ENCODE measurements at places on chromosomes 4 and X. TPM values are rescaled to one million over a fixed set of nuclear protein-coding genes. Genes with fewer than 3 reads are reported as not detected.
A peak's percentile ranks its signal among the peaks of the same experiment; 100 is the strongest.

GRCh38 chrX:68511255-68511654 lies 12.4 kb downstream of the YIPF6 start:
- no peak for DNase-seq

DNA sequence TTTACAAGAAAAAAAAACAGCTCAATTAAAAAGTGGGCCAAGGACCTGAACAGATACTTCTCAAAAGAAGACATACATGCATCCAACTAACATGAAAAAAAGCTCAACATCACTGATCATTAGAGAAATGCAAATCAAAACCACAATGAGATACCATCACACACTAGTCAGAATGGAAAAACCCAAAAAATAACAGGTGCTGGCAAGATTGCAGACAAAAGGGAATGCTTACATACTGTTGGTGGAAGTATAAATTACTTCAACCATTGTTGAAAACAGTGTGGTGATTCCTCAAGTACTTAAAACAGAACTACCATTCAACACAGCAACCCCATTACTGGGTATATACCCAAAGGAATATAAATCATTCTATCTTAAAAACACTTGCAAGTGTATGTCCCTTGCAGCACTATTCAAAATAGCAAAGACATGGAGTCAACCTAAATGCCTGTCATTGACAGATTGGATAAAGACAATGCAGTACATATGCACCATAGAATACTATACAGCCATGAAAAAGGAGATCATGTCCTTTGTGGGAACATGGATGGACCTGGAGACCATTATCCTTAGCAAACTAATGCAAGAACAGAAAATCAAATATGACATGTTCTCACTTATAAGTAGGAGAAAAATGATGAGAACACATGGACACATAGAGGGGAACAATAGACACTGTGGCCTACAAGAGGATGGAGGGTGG lies 97.6 kb downstream of the RAB28 start:
- no peak for DNase-seq

DNA sequence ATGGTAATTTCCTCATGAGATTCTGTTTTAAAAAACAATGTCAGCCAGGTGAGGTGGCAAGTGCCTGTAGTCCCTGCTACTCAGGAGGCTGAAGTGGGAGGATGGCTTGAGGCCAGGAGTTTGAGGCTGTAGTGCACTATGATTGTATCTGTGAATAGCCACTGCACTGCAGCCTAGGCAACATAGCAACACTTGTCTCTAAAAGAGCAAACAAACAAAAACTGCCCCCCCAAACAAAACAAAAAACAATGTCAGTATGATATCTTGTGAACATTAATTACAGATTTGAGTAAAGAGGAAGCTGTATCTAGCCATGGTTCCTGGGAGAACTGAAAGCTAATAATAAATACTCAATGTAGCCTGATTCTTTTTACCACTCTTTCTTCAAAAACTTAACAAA lies 6.8 kb upstream of the MSL3 start:
- DNase-seq = no peak

DNA sequence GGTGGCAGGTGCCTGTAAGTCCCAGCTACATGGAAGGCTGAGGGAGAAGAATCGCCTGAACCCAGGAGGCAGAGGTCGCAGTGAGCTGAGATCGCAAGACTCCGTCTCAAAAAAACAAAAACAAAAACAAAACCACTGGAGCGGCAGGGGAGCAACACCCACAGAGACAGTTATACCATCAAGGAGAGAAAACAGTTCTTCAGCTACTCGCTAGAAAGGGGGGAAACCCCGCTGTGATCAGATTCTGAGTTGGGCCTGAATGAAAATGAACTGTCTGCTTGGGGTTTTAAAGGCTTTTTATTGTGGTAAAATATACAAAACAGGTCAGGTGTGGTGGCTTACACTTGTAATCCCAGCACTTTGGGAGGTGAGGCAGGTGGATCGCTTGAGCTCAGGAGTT lies 16.8 kb upstream of the IRAK1 start:
- DNase-seq = no peak

GRCh38 chrX:128897621-128898020 lies 625.7 kb downstream of the SMARCA1 start:
- DNase-seq = no peak

L1CAM gene
- 4.3 TPM for total RNA-seq

GRIA2 gene
- total RNA-seq = not detected

- DNase-seq = no peak
These were observed 7.0 kb downstream of the PALLD start for GRCh38 chr4:168503652-168504362.

- DNase-seq = peak; percentile 75
These were observed 392.5 kb downstream of the BCOR start for GRCh38 chrX:39705290-39705689.

NLRP2B gene
- not detected for total RNA-seq

DNA sequence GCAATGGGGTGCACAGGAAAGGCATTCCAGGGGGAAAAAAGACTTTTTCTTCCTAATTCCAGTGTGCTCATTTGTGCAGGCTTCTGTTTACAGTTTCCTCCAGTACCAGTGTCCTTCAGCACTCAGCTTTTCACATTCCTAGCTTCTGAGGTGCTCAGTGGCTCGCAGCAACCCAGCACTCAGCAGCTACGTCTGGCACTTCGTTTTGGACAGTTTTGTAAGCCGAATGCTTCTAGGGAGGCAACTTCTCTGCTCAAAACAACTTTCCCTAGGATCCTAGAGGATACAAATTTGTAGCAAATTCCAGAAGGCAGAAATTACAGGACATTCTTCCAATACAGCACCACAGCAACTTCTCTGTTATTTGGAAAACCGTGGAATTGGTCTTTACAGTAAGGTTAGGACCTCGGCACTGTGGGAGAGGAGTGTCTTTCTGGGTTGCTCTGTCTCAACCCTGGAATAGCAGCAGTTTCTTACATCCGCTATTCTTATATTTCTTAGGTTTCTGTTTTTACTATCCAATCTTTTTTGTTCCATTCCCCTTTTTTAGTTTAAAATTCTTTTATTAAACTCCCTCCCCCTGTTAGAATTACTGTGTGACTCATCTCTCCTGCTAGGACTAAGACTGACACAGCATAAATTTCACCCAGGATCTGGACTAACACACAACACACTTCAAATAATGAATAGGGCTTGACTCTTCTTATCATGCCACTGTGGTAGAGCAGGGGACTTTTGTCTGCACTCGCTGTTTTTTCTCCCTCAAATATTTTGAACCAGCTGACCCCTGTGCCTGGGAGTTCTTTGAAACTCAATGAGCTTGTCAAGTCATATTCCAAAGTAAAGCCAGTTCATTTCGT lies 1314.7 kb downstream of the FSTL5 start:
- DNase-seq = no peak

DNA sequence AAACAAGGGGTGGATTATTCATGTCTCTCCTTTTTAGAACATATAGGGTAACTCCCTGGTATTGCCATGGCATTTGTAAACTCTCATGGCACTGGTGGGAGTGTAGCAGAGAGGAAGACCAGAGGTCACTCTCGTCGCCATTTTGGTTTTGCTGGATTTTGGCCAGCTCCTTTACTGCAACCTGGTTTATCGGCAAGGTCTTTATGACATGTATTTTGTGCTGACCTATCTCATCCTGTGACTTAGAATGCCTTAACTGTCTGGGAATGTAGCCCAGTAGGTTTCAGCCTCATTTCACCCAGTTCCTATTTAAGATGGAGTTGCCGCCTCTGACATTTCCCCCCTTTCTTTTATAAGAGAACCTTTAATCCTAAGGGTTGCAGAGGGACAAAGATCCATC lies 45.8 kb downstream of the MGST2 start:
- peak; percentile 22 for DNase-seq

SPINK2 gene
- total RNA-seq = 3.2 TPM

- DNase-seq = no peak
These were observed 186.7 kb downstream of the PALLD start for GRCh38 chr4:168683595-168683994.

PABPC1L2A gene
- not detected for total RNA-seq

GIMD1 gene
- total RNA-seq = not detected

GRCh38 chr4:180150818-180151217 lies 2092.4 kb upstream of the TENM3 start:
- DNase-seq = no peak

GRCh38 chr4:38723726-38724474 lies 58.9 kb downstream of the TLR10 start:
- no peak for DNase-seq

DNA sequence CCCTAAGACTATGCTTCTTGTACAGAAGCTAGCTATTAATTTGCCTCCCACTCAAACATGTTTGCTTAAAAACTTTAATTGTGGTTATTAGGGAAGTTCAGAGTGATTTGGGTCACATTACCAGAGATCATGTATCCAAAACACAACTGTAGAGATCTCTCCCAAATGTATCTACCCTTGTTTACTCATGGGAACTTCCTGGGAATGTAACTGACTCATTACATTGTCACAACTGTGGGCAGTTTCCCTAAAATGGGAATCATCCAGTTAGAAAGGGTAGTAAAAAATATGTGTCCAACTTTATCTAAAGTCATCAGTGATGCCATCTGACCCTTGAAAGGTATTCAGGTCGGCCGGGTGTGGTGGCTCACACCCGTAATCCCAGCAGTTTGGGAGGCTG lies 40.3 kb upstream of the GLRA3 start:
- DNase-seq = no peak

GRCh38 chrX:50099331-50099730 lies 101.5 kb downstream of the AKAP4 start:
- no peak for DNase-seq

- DNase-seq = no peak
These were observed 1.0 kb upstream of the PPP2R2C start for GRCh38 chr4:6473264-6474052.

- no peak for DNase-seq
These were observed 42.5 kb upstream of the MXD4 start for GRCh38 chr4:2304321-2304876.

Measured in left cardiac atrium (tissue), 4 donors.